ENCODE measurements at places on chromosomes 3 and 15.

- DNase-seq = no peak
Measured at GRCh38 chr3:153319705-153320554, 157.9 kb downstream of the RAP2B start.

- no peak for DNase-seq
Measured at GRCh38 chr3:187213616-187214015, 16.3 kb downstream of the RTP1 start.

DNA sequence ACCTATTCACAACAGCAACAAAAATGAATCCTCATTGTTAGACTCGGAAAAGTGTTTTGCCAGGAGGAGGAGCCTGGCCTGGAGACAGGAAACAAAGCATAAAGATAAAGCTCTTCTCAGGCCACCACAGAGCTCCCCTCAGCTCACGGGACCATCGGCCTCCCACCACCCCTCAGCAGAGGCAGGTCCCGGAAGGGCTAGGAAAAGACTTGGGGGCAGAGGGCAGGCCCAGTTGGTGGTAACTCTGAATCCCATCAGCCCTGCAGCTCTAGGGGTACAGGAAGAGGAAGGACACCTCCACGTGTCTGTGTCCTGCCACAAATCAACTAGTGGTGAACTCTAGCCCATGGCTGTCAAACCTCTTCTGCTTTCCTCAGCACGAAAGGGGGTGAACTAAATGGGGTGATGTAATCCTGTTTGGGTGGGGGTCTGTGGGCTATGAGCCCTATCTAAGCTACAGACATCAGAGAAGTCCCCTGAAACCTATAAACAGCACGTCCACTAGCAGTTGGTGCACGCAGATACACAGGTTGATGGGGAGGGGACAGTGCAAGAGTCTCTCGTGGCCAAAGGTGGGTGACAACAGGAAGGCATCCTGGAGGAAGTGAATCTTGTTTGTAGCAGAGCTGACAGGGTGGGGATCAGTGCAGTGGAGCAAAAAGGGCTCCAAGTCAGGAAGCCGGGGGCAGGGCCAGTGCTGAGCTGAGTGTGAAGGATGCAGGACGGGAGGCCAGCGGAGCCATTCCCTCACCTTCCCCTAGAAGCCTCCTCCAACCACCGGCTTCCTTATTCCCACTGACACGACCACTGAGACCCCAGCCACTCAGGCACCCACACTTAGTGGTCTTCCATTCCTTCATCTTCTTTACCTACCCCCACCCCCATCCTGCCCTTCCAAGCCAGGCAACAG is 111.1 kb upstream of the HACD2 start:
- DNase-seq = no peak

DNA sequence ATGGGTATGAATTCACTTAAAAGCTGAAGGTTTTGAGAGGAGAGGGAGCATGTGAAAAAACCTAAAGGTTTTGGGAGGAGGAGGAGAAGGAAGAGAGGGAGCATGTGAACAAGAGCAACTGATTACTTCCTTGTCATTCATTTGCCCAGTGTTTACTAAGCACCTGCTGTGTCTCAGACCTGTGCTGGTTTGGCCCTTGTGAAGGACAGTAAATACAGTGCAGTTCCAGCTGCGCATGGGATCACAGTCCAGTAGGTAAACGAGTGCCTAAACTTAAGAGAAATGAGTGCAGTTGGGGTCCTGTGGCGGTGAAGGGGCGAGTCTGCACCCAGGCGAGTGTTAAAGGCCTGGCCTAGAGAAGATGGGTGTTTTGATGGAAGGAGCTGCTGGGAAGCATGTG is 38.6 kb downstream of the IGF1R start:
- DNase-seq = no peak

DNA sequence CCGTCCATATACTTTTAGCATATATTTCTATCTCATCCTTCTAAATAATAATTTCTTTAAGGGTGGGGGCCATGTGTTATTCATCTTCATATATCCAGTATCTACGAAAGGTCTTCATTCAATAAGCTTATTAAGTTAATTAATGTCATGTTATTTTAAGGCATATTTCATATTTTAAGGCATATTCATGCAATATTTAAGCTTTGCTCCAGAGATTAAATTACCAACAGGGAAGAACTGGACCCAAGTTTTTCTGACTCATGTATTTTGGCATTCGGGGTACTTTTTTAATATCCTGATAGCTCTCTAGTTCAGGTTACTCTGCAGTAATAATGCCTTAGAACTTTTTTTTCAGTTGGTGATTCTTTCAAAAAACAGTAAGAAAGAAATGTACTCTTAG is 27.4 kb downstream of the PHC3 start:
- DNase-seq = no peak

GRCh38 chr3:71868876-71869275 is 83.9 kb upstream of the PROK2 start:
- DNase-seq = no peak

GRCh38 chr15:53297828-53298227 is 461.6 kb downstream of the WDR72 start:
- DNase-seq = no peak

- no peak for DNase-seq
Measured at GRCh38 chr3:126472277-126473006, 3.2 kb downstream of the ZXDC start.

- no peak for DNase-seq
Measured at GRCh38 chr3:156465194-156465593, 89.7 kb downstream of the SSR3 start.

Measured in stimulated activated CD4-positive, alpha-beta T cell treated with anti-CD3 and anti-CD28 coated beads, Interleukin-1b, Interleukin-23, amount 100 ng/mL, for 1 hour (primary cell).